ENCODE measurements at places on chromosomes 12 and 14.

- DNase-seq = no peak
Observed at GRCh38 chr12:131056626-131057025, 102.9 kb downstream of the ADGRD1 start.

- no peak for DNase-seq
Observed at GRCh38 chr14:72781561-72782508, 112.1 kb downstream of the DPF3 start.

DNA sequence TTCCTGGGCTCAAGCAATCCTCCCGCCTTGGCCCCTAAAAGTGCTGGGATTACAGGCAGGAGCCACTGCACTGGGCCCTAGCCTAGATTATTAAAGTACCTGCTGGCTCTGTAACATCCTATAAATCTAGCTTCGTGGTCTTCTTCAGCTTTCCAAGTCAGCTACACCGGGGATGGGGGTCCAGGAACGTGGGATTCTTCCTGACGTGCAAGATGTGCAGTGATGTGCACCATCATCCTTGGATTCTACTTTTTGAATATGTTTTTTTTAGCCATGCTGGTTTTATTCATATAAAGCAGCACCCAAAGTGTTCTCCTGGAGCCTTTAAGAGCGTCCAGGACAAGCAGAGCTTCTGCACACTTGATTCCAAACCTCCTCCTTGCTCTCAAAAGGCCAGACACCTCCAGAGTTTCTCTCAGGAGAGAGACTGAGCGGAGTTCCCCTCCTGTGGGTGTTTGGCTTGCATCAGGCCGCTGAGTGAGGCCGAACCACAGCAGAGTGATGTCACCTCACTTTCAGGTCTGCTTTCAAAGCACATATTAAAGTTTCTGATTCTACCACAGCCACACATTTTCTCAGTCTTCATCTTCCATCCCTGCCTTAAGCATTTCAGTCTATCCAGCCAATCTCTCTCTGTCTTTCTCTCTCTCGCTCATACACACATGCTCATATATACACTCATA lies 33.4 kb downstream of the VCPKMT start:
- no peak for DNase-seq

GRCh38 chr12:92074889-92075288 lies 70.8 kb downstream of the BTG1 start:
- no peak for DNase-seq

GRCh38 chr14:58887931-58888330 lies 250.2 kb downstream of the DACT1 start:
- DNase-seq = no peak

GRCh38 chr12:11171969-11172675 lies 1.1 kb downstream of the SMIM10L1 start:
- no peak for DNase-seq

DNA sequence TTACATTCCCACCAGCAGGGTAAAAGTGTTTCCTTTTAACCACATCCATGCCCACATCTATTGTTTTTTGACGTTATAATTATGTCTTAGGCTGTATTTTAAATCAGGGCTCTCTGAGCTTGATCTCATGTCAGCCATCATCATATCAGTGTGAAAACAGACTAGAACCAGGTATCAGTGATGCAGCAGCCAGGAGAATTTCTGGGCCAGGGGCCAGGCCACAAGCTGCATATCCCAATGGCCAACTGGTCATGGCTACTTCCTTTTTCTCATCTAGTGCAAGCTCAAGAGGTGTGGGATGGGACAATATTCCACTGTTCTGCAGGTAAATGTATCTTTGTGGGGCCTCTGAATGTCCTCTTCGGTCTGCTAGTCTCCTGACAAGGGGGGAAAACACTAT lies 125.1 kb downstream of the CRADD start:
- no peak for DNase-seq

DNA sequence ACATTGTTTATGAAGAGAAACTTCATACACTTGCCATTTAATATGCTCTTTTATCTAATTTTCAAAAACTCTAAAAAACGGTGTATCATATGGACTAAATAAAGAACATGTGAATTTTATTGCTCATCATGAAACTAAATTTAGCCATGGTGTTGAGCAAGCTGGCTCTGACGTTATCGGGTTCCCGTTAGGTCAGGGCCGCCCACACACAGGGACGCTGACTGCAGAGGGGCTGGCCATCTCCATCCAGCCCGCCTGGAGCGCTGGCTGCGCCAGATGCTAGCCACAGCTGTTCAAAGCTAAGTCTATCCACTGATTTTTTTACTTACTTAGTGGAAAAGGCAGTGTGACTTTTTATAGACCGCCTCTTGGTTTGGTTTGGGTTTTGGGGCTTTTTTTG lies 36.5 kb upstream of the DYNC1H1 start:
- no peak for DNase-seq

GRCh38 chr12:47110718-47111391 lies 31.1 kb upstream of the AMIGO2 start:
- DNase-seq = no peak

- no peak for DNase-seq
Observed at GRCh38 chr12:57475271-57476161, 4.2 kb downstream of the ARHGAP9 start.

- DNase-seq = no peak
Observed at GRCh38 chr12:132247718-132248452, 81.5 kb downstream of the GALNT9 start.

GRCh38 chr12:6363330-6364043 lies 11.9 kb downstream of the SCNN1A start:
- DNase-seq = no peak

DNA sequence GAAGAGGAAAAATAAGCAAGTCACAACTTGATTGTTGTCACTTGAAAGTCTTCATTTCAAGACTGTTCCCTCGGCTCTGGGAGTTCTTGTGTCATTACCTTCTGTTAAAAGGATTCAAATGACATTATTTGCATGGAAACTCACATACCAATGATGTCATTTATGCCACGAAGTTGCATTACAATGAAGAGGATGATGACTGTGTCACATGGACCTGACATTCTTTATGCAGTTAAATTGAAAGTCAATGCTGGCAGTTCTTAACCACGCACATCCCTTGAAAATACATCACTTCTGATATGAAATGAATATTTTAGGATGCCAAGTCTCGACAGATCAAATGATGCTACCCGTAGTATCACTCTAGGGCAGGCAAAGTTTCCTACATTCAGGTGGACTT lies 1069.5 kb downstream of the VRK1 start:
- DNase-seq = no peak

GRCh38 chr12:100249941-100250340 lies 16.9 kb downstream of the DEPDC4 start:
- DNase-seq = no peak

DNA sequence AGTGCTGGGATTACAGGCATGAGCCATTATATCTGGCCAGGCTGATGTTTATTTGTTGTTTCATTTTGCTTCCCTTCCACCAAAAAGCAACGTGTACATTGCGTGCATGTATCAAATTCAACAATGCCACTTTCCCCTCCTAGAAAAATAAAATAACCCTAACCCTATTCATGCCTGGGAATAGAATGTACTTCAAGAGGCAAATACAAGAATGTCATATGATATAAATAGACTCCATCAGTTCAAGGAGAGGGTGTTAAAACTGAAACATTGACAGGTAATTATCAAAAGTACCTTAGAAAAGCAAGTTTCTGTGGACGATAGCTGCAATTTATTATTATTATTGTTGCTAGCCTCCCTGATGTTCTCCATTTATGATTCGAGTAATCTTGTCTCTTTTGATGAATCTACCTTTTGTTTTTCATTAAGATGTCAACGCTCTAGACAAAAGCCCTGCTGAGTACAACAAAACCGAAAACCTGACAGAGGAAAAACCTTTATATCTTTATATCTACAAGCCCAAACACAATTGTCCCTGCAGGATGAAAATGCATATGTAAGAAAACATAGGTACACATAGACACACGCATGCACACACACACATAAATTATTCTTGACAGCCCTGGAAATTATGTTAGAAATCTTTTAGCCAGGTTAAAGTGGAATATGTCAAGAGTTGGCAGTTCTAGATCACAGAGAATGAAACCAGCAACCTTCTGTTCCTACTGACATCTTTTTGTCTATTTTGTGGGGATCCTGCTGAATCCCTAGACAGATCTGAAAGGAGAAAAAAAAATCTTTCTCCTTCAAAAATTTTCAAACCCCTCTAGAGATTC lies 98.9 kb downstream of the BTG1 start:
- no peak for DNase-seq

GRCh38 chr14:69674546-69675244 lies 63.3 kb downstream of the SUSD6 start:
- DNase-seq = no peak

DNA sequence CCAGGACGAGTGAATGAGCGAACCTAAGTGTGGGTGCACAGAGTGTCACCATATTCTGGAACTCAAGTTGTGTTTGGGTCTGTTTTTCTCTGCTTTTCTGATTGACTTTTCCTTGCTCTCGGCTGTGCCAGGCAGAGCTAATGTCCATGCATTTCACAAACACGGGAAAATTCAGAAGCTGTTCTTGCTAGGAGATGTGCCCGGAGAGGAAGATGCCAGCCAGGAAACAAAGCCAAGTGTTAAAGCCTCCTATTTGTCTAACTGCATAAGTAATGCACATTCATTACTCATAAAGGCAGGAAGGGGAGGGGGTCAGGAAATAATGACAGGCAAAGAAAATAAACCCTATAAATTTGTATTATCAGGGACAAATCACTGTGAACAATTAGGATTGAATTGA lies 250.4 kb upstream of the SFSWAP start:
- DNase-seq = no peak

- no peak for DNase-seq
Observed at GRCh38 chr12:42853370-42854140, 264.0 kb upstream of the PRICKLE1 start.

- no peak for DNase-seq
Observed at GRCh38 chr14:65513671-65514070, 101.1 kb downstream of the FUT8 start.

- no peak for DNase-seq
Observed at GRCh38 chr12:90974286-90974685, 19.3 kb upstream of the CCER1 start.

DNA sequence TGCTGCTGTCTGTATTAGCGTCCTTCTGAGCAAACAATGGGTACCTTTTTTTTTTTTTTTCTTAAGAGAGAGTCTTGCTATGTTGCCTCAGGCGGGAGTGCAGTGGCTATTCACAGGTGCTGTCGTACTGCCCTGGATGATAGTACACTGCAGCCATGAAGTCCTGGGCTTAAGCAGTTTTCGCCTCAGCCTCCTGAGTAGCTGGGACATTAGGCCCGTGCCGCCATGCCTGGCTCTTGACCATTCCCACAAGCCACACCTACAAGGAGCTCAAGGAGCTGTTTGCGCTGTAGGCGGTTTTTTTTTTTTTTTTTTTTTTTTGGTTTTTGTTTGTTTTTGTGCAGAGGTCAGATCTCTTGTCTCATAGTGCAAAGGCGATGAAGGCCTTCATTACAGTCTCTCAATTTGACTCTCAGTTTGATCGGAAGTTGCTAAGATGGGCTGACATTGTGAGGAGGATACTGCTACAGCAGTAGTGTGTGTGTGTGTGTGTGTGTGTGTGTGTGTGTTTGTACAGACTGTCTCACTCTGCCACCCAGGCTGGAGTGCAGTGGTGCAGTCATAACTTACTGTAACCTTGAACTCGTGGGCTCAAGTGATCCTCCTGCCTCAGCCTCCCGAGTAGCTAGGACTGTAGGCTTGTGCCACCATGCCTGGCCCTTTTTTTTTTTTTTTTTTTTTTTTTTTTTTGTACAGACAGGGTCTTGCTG lies 34.2 kb downstream of the TRAF3 start:
- no peak for DNase-seq

- no peak for DNase-seq
Observed at GRCh38 chr12:39779768-39780340, 160.3 kb upstream of the ABCD2 start.

DNA sequence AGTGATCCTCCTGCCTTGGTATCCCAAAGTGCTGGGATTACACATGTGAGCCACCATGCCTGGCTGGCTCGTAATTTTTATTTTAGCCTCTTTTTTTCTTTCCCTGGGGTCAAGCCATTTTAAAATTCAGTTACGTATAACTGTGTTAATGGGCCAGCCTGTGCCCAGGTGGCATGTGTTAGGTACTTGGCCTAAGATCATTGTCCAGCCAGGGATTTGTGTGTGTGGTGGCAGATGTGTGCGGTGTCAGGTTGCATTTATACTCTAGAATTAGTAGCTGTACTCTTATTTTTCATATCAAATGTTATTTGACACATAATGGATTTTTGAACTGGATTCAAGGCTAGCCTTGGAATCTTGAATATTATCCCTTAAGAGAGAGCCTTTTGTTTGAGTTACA lies 69.3 kb downstream of the FBXO34 start:
- DNase-seq = no peak

GRCh38 chr12:49966511-49967041 lies 4.9 kb downstream of the AQP5 start:
- no peak for DNase-seq

GRCh38 chr14:96038920-96039632 lies at the start of gene C14orf132:
Gene C14orf132, plus strand, starts transcription at chr14:96039362. Its CDS starts 139 bp downstream, at chr14:96039501.
- no peak for DNase-seq

GRCh38 chr14:20415782-20416206 lies 2.5 kb upstream of the TEP1 start:
- DNase-seq = peak; percentile 34

GRCh38 chr12:14442221-14442881 lies 76.9 kb downstream of the ATF7IP start:
- no peak for DNase-seq

- DNase-seq = no peak
Observed at GRCh38 chr14:91956616-91957015, 9.1 kb upstream of the FBLN5 start.

GRCh38 chr12:94768398-94769046 lies 118.2 kb upstream of the TMCC3 start:
- no peak for DNase-seq

DNA sequence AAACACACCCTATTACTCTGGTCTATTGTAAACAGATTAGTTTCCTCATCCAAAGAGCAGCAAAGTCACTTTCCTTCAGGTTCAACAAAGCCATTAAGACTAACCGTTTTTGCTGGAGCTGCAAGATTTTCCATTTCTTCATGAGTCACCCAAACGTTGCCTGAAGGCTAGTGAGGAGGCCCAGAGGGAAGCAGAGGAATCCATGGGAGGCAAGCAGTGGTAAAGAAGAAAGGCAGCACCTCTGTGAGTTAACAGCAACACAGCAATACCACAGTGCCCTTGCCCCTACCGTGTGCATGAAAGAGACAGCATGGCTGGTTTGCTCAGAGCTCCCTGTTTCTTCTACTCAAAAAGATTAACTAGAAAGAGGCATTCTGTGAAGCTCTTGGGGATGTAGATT lies 206.3 kb downstream of the ACSS3 start:
- DNase-seq = no peak

DNA sequence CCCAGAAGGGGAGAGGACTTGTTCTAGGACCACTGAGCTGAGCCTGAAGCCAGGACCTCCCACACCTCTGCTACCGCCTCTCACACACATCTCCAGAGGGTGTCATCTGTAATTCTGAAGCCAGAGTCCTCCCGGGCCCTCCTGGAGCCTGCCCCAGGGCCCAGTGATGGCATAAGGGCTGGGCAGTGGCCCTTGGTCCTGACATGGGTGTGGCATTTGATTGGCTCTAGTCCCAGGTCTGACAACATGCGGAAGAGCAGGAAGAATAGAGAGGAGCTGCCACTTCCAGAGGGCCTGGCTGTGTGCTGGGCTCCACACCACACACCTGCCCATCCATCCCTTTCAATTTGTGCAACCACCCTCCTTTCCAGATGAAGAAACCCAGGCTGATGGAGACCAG lies 144.3 kb upstream of the GSC start:
- no peak for DNase-seq
